ENCODE measurements at places on chromosomes 7 and 10.

DNA sequence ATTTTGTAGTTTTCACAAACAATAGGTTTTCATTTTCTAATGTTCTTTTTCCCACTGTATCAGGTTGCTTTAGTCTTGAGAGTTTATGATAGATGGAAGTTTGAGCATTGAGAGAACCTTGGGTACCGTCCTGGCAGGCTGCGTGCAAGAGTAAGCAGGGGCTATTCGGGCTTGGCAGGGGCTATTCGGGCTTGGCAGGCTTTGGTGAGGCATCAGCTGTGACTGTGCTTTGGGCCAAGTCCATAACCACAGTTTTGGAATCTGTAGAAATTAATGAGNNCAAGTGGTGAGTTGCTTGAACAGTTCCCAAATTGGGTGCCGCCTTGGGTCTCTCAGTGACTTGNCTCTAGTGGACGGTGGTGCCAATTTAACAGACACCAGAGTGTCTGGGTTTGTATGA is 424.6 kb downstream of the PAXIP1 start:
- DNase-seq, result no peak

GRCh38 chr7:23960361-23960760 is 250.3 kb downstream of the STK31 start:
- DNase-seq, result no peak

DNA sequence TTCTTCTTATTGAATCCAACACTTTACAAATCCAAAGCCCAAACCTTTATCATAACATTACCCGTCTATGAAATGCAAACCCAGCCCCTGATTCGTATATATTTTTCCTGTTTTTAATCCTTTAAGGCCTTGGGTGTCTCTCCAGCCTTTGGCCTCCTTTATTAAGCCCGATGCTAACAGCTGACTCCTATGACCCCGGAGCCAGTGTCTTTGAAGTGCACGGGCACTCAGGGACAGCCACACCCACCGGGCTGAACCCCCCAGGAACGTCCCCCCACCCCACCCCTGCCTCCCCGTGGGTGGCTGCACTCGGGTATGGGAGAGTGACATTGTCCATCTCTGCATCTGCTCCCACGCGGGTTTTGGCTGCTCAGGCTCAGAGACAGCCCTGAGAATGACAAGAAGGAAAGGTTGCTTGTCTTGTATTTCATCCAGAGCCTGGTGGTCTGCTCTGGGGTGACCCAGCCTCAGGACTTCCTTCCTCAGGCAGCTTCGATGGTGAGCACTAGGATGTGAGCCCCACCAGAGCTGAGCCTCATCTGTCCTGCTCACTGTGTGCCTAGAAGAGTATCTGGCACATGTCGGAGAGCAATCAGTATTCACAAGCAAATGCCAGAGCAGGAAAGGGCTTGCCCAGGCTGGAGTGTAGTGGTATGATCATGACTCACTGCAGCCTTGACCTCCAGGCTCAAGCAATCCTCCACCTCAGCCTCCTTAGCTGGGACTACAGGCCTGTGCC is 210.4 kb downstream of the SKIDA1 start:
- no peak for DNase-seq

DNA sequence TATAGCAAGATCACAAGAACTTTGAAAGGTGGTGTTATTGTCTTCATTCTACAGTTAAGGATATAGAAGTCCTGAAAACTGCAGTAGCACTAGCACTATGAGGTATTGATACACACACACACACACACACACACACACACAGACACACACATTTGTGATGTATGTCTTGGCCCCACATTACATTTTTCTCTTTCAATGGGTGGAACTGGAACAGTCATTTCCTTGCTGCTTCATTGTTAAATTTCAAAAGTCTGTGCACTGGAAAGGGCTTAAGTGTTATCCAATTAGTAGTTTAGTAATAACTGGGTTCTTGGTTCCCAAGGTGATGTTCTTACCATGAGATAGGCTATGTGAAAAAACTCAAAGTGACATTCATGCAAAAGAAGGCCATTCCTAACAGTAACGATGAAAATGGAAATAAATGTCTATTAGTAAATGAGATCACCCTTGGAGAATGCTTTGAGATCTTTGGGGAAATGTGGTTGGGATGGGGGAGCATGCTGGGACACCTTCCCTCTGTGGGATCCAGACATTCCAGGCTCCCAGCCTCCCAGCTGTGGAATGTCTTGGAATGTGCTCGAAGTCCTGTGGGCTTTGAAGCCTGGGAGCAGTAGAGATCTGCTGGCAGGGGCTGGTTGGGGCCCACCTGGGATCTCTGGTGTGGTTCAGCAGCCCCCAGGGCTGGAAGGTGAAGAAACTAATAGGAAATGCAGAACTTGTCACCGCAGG is 37.4 kb upstream of the CALD1 start:
- peak; percentile 98 for DNase-seq

DNA sequence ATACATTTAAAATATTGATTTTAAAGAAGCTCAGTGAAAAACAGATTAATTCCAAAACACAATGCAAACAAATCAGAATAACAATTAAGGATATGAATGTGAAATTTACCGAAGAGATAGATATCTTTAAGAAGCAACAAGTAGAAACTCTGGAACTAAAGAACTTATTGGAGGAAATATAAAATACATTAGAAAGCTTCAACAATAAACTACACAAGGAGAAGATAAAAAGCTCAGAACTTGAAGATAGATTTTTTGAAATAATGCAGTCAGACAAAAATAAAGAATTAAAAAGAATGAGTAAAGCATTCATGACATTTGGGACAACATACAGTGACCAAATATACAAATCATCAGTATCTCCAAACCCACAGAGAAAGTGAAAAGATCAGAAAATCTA is 43.2 kb downstream of the HIBADH start:
- DNase-seq, result no peak

- DNase-seq, result no peak
Observed at GRCh38 chr10:23437963-23438546, 820 bp upstream of the OTUD1 start.

- no peak for DNase-seq
Observed at GRCh38 chr7:149565096-149565382, 67.4 kb upstream of the ZNF746 start.

DNA sequence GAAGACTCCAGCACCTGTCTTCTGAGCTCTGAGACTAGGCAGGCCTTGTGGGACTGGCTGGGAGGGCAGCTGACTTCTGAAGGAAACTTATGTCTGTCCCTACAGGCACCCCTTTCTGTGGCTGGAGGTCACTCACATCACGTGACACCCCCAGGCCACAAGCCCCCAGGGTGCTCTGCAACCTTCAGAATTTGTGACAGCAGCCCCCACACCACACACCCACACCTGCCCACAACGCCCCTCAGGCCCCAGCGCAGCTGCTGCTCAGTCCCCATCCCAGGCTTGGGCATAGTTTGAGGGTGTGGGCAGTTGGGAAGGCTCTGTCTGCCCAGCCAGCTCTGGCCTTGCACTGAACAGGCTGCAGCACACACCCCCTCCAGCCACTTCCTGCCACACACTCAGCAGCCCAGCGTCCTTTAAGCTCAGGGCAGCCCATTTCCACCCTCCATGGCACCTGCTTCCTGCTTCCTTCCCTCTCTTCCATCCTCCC is 80.0 kb upstream of the UNC5B start:
- no peak for DNase-seq

DNA sequence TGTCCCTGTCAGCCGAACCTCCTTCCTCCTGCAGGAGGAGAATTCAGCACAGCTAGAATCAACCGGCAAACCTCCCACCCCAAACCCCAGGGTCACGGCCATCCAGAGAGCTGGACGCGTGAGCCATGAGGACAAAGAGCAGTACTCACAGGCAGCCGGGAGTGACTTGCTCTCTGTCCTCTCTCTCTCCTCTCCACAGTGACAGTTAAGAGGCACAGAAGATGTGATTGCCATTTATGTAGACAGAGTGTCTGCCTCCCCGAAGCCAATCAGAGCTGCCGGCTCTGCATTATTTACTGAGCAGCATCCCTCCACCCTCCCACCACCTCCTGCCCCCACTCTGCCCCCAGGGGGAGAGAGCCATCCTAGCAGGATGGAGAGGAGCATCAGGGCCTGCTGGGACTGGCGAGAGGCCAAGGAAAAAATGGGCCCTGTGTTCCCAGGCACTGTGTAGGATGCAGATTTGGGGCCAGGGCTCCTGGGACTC is 4.3 kb downstream of the DDC start:
- no peak for DNase-seq

DNA sequence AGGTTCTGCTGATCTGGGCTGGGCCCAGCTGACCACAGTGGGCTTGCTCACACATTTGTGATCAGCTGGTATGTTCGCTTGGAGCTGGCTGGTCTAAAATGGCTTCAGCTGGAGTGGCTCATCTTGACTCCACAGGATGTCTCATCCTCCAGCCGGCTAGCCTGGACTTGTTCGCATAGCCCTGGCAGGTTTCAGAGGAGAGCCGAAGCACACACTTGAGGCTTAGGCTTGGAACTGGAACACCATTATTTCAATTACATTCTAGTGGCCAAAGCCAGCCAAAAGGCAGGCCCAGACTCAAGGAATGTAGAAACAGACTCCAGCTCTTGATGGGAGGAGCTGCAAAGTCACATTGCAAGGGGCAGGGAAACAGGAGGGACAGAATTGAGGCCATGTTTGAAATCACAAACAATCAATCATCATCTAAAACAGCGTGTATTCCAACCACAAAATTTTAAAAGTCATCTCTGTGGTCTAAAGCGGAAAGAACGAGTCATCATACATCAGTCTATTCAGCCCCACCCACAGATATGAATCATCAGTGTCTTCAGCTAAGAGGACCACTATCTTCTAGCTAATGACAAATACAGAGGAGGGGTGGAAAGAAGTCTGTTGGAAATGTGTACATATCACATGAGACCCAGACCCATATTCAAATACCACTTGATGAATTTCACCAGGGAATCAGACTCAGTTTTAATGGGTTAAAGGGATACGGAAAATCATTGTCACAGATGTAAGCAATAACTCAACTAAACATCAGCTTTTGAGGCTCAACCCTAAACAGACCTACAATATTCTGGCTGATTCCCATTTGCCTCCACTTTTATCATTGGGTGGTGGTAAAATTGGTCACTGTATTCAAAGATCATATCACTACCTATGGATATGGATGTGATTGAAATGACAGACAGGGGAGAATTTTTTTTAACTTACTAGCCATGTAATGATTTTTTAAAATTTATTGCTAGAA is 139.0 kb upstream of the MKLN1 start:
- DNase-seq, result peak; percentile 99

DNA sequence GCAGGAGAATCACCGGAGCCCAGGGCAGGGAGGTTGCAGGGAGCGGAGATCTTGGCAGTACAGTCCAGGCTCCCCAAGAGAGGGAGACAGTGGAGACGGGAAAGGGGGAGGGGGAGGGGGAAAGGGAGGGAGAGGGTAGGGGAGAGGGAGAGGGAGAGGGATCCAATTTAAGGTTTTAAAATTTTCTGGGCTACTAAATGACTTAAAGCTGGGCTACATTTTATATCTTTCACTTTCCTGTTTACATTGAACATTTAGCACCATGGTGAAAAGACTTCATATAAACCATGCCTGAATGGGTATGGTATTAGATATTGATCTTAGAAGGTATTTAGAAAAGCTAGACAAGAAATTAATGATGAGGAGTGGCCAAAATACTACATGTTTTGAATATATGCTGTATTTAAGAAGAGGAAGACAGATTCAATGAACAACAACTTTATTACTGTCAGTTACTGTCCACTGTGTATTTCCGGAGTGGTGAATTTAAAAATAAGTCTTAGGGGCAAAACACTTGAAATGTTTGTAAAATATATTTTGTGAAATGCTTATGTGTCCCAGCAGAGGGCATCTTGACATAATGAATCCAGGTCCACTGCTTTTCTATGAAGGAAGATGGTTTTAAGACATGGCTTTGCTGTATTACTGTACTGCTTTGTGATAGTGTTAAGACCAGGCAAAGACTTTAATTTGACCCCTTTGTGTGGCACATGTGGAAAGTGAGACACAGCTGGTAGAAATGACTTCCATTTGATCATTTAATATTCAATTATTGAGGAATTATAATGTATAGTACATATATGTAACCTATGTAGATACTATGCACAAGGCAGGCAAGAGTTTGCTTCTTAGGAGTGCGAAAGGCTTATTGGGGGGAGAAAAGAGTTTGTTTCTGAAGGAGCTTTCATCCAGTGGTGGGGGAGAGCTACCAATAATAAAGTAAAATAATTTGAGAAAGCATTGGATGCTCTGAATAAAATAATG is 52.8 kb downstream of the NRF1 start:
- DNase-seq, result peak; percentile 70

Measured in fibroblast of skin of right quadriceps (primary cell).